ENCODE measurements at places on chromosomes 16 and 17.

- DNase-seq: peak; percentile 67
These were observed 429 bp downstream of the KIF1C start for GRCh38 chr17:4998027-4998731.

DNA sequence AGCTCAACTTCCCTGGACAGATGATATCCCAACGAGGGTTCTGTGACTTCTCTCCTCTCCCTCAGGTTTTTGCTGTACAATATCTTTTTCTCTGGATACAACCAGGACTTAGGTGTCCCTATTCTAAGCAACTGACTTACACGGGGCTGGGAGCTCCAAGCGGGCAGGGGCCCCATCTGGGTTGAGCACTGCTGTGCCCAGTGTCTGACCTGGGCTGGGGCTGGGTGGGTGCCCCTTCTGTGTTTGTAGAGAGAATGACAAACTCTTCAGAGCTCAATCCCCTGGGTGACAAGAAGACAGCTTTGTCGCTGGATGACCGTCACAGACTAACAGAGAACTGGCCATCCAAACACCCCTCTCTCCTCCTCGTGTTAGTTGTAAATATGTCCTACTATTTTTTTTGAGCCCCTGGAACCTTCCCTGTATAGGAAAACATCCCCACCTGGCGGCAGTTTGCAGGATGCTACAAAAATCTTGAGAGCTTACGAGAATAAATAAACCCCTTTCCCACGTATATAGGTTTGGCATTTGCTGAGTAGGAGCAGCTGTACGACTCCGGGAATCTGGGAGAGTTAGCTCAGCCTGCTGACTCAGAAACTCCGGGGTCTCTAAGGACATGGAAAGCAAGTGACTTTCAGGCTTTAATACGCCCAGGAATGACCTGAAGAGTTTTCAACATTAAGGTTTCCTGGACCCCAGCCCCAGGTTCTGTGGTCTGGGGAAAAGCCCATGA lies 23.7 kb upstream of the RCVRN start:
- no peak for DNase-seq

- DNase-seq: peak; percentile 52
These were observed 28.8 kb downstream of the ABCC12 start for GRCh38 chr16:48126801-48127644.

- DNase-seq: no peak
These were observed 16.3 kb downstream of the PIK3R5 start for GRCh38 chr17:8949061-8949661.

GRCh38 chr17:49338883-49339282 lies 23.2 kb downstream of the ZNF652 start:
- no peak for DNase-seq

GRCh38 chr17:72806011-72806410 lies 286.5 kb downstream of the SLC39A11 start:
- DNase-seq: no peak

DNA sequence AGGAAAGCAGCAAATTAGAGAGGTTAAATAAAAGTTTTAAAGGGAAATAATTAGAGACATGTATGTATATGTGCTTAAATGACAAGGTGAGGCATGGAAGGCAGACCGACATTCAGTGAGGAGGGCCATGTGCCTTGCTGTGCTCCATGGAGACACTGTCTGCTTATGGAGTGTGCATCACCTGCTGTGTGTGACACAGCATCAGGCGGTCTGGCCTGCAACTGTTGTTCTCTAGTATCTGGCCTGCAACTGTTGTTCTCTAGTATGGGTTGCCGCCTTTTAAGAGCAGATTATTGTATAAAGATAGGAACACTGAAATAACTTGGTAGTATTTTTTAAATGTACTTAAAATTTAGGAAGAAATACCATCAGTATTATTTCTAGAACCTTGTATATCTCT lies 225.1 kb downstream of the LGALS9B start:
- no peak for DNase-seq

- DNase-seq: no peak
These were observed 72.7 kb downstream of the SDR42E1 start for GRCh38 chr16:81938326-81939163.

GRCh38 chr17:55144518-55144917 lies 120.2 kb upstream of the HLF start:
- no peak for DNase-seq

DNA sequence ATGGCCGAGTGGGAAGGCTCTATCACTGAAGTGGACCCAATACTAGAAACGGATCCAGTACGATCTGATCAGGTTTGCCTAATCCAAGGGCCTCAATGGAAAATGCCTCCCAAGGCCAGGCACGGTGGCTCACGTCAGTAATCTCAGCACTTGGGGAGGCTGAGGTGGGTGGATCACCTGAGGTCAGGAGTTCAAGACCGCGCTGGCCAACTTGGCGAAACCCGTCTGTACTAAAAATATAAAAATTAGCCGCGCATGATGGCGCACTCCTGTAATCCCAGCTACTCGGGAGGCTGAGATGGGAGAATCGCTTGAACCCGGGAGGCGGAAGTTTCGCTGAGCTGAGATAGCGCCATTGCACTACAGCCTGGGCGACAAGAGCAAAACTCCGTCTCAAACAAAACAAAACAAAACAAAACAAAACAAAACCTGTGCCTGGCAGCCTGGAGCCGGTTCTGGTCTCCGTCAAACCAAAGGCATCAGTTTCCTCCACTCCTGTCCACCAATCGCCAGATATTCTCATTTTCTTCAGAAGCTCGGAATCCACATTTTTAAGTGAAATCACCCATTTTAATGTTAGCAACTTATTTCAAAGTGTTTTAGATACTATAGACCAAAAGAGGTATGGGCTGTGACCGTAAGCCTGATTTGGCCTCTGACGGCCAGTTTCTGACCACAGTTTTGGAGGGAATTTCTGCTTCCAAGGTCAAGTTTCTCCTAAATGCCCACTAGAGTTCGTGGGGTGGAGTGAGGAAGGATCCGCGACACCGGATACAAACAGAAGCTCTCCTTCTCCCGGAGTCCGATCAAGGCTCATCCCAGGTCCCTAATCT lies 664 bp downstream of the NQO1 start:
- DNase-seq: peak; percentile 51

DNA sequence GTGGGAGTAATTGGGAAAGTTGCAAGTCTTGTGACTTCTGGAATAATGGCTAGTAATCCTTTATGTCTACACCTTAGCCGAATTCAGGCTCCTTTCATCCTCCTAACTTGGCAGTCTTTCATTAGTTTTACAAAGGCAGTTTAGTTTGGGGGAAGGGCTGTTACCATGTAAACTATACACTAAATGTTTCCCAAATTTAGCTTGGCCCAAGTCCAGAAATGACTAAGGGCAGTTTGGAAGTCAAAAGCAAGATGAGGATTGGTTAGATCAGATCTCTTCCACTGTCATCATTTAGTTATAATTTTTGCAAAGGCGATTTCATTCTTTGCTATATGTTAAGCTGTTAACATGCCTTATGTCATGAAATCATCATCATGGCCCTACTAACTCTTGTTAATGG lies 115.4 kb upstream of the CACNG3 start:
- no peak for DNase-seq

GRCh38 chr17:9185142-9185541 lies 163.8 kb downstream of the NTN1 start:
- no peak for DNase-seq

GRCh38 chr16:2170080-2170479 lies 14.5 kb downstream of the TRAF7 start:
- no peak for DNase-seq

- peak; percentile 68 for DNase-seq
These were observed 4.4 kb upstream of the OR1F1 start for GRCh38 chr16:3183445-3184139.

- DNase-seq: no peak
These were observed 78.5 kb downstream of the MRC2 start for GRCh38 chr17:62705778-62706597.

DNA sequence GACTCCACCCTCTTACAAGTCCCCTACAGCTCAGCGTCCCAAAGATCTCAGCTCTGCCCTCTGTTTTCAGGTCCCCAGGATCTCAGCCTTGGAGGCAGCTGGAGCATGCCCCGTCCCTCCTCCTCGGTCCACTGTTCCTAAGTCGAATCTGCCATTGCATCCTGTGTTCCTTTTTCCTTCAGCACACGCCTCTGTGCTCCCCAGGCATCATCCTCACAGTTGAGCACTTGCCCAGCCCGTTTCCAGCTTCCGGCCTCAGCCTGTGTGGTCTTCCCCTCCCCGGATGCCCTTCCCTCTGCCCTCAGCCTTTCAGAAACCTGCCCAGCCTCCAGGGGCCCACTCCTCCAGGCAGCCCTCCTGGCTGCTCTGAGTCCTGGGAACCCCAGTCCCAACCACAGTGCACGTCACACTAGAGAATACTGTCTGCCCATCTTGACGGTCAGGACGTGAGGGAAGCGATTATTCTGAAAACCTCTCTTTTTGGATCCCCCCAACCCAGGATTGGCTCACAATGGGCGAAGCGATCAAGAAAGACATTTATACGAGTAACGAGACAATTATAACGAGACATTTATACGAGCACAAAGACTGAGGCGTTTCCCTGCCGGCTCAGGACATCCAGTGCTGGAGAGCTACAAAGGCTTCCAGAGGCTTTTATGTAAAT lies 41.4 kb downstream of the RPH3AL start:
- DNase-seq: peak; percentile 14

GRCh38 chr16:14364386-14365199 lies 265.5 kb downstream of the PARN start:
- no peak for DNase-seq

GRCh38 chr17:68768804-68769203 lies 167.6 kb upstream of the FAM20A start:
- no peak for DNase-seq

GRCh38 chr17:67779098-67779672 lies 46.1 kb upstream of the BPTF start:
- DNase-seq: no peak

DNA sequence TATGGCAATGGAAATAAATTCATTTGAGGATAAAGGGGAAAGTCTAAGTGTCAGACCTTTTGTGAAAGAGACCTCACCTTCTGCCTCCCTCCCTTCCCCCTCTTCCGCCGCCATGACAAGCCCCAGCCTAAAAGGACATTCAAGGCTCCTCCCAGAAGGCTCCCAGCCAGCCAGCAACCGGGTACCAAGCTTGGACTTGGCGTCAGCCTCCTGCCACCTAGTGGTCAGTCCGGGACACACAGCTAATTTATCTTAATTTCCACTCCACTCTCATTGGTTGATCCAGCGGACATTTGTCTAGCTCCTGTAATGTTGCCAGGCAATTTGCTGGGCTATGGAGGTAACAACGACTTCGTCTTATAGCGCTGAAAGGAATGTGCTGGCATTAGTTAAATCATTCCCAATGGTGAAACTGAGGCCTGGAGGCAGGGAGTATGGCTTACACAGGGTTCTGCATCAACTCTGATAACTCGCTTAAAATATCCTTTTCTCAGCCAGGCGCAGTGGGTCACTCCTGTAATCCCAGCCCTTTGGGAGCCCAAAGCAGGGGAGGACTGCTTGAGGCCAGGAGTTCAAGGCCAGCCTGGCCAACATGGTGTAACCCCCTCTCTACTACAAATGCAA lies 19.3 kb upstream of the CLEC3A start:
- peak; percentile 91 for DNase-seq

GRCh38 chr17:82228278-82228841 lies 482 bp upstream of the SLC16A3 start:
- DNase-seq: peak; percentile 87

GRCh38 chr17:18963126-18964017 lies 11.4 kb downstream of the SLC5A10 start:
- DNase-seq: peak; percentile 30

- no peak for DNase-seq
These were observed 13.9 kb upstream of the ABCA8 start for GRCh38 chr17:68969101-68969500.

DNA sequence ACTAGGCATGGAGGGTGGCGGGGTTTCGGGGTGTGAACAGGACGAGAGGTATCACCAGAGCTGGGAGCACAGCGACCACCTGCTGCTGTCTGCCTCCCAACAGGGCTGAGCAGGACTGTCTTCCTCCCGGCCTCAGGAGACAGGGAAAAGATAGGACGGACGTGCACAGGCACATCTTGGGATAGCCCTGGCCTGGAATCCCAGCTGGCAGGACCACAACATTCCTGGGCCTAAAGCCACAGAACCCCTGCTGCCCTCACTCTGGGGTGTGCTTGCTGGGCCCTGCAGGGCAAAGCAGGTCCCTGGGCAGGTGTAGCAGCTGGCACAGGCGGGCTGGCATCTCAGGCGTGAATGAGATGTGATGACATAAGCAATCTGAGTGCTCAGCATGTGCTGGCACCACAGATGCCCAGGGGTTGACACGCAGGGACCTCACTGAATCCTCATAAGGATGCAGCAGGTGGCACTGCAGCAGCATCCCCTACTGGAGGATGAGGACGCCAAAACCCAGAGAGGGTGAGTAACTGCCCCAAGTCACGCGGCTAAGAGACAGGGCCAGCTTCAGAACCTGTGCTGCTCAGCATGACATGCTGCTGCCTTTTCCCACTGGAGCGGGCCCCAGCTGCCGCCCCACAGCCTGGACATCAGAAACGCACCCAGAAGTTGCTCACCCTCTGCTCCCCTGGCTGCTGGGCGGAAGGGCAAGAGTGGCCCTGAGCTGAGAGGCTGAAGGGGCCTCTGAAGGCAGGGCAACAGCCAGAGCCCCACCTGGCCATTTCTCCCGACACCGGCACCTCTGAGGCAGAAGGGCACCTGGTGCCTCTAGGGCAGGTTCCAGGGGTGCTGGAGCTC lies 7.1 kb downstream of the CORO7 start:
- DNase-seq: no peak

- no peak for DNase-seq
These were observed 2.4 kb downstream of the SKAP1 start for GRCh38 chr17:48427598-48427997.

DNA sequence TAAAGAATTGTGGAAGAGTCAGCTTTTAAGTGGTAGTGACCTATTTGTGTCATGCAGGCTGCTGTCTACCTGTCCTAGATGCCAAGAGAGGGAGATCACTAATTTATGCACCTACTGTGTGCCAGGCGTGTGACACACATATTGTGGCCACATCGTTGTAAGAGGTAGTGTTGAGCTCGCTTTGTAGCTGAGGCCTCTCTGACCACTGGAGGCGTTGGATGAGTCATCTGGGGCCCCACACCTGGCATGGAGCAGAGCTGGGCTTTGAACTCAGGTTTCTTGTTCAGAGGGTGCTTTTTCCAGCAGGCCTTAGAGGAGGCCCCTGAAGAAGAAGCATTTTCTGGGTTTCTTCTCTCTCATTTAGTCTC lies 52.3 kb upstream of the LGALS9 start:
- no peak for DNase-seq

DNA sequence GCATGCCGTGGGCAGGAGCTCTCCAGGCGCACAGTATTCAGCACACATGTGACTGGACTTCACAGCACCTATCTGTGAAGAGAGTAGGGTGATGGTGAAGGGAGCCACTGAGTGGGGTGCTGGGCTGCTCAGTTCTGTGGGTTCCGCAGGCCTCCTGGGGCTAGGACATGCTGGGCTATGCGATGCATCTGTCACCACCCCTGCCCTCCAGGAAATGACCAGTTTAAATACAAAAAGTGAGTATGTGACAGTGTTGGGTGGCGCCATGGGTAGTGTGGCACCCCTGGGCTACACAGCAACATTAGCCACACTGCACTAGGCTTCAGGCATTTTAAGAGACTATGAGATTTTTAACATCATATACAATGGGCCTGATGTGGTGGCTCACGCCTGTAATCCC lies 28.6 kb downstream of the MYLK3 start:
- DNase-seq: no peak
